ENCODE measurements at places on chromosomes 7 and 10.

DNA sequence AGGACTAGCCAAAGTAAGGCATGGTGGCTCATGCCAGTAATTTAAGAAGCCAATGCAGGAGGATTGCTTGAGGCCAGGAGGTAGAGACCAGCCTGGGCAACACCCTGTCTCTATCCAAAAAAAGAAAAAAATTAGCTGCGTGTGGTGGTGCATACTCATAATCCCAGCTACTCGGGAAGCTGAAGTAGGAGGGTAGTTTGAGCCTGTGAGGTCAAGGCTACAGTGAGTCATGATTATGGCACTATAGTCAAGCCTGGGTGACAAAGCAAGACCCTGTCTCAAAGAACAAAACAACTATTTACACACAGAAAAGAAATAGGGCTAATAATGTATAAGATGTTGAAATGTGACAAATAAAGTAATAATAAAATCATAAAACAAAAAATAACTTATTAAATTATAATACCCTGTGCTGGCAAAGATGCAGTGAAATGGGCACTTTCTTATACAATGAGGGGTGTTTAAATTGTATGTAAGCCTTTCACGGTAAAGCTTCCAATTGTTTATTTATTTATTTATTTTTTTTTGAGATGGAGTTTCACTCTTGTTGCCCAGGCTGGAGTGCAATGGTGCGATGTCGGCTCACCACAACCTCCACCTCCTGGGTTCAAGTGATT is 175.2 kb downstream of the TPST1 start:
- DNase-seq: no peak

DNA sequence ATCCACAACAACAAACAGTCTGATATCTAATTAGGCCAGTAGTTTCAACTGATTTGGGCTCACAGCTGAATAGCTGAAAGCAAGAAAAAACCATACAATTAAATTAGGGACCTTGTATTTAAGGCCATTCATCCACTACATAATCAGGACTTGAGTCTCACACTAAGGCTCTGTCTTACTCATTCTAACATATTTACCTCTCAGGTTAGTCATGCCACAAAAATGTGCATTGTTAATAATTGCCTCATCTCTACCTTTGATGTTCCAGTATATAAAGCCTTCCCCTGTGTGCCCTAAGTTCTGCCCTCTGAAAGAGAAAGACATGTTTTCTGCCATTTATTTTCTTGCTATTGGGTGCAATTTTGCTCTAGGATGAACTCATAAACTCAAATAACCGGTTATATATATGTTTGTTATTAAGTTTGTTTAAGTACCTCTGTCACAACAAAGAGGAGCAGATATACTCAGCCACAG is 5.3 kb upstream of the C1GALT1 start:
- no peak for DNase-seq

GRCh38 chr10:7133278-7133677 is 277.6 kb downstream of the SFMBT2 start:
- no peak for DNase-seq

DNA sequence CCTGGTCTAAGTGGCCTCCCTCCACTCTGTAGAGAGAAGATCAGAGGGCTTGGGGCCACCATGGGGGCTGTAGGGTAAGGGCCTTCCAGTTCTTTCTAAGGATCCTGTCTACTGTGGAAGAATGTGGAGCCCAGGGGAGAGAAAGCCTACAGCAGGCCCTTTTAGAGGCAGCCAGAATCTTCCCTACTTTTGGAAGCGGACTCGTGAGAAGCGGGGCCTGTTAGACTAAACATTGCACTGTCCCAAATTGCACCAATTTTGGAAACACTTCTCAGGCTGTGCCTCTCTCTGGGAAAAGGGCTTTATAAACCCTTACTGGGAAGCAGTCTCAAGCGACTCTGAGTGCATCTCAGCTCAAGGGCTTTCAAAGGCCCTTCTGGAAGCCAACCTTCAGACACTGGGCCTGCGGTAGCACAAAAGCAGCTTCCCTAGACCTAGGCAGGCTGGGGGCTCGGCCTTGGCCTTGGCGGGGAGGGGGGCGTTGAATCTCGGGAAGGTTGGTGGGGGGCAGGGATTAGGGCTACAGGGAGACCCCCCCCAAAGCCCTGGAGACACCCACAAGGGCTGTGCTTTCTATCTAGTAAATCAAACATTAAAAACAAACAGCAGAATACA is 298.1 kb downstream of the GFRA1 start:
- no peak for DNase-seq

DNA sequence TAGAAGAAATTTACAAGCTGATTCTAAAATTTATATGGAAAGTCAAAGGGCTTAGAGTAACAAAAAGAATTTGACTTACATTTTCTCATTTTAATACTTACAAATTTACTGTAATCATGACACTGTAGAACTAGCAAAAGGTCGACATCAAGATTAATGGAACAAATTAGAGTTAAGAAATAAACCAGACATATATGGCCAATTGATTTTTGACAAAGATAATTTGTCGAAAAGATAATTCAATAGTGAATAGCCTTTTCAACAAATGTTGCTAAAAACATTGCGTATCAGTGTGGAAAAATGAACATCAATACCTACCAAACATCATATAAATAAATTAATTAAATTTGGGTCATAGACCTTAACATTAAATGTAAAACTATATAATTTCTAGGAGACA is 955.5 kb upstream of the AUTS2 start:
- DNase-seq: no peak

Data from GOT3 (cell line).